ENCODE measurements at places on chromosomes 6 and 20. TPM values are rescaled to one million over a fixed set of nuclear protein-coding genes. Genes with fewer than 3 reads are reported as not detected.
A peak's percentile ranks its signal among the peaks of the same experiment; 100 is the strongest.

- H3K27ac ChIP-seq, result no peak overlapping the region
- H3K4me3 ChIP-seq, result no peak overlapping the region
- H3K36me3 ChIP-seq, result no peaks in the 10 kb centered on the region
- DNase-seq, result no peak
- no peaks in the 10 kb centered on the region for H3K27me3 ChIP-seq
- no peaks in the 10 kb centered on the region for H3K4me1 ChIP-seq
Observed at GRCh38 chr6:364609-365540, 26.7 kb upstream of the IRF4 start.

DNA sequence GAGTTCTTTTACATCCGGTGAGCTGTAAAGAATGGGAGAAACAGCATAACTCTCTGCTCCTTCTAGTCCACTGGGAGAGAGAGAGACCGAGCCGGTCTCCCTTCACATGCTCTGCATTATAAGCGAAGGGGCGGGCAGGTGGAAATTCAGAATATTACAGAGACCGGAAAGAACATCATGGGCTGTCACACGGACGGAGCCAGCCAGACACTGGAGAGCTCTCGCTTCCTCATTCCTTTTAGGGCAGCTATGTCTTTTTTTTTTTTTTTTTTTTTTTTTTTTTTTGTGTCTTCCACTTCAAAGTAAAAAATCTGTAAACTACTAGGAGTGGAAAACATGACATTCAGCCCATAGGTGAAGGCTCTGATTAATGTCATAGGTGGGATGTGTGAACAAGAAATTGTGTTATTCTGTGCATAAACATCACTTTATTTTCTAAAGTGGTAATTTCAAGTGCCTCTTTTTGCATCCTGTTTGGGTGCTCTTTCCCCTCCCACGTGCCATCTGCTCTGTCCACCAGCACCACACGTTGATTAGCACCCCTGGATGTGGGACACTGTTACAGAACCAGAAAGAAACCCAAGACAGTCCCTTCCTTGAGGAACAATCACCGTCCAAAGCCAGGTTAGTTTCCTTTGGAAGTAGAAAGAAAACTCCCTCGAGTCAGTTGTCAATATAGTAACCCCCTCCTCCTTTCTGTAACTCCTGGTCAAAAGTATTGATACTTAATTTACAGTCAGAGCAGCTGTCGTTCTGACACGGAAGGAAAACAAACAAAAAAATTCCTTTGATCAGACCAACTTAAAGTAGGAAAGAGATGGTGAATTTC is at the start of gene TAGAP:
Gene TAGAP (minus strand): TSS at position 93 of the 829 bp plus-strand sequence. CDS start 845 bp downstream, outside the sequence.
- H3K4me3 ChIP-seq, result peak within 1 kb of the TSS; percentile 25
- H3K4me1 ChIP-seq, result peaks cover 8% of the 10 kb centered on the region
- no peaks in the 10 kb centered on the region for H3K36me3 ChIP-seq
- no peaks in the 10 kb centered on the region for H3K27me3 ChIP-seq

- H3K4me3 ChIP-seq, result no peak overlapping the region
- DNase-seq, result no peak
- no peaks in the 10 kb centered on the region for H3K27me3 ChIP-seq
Observed at GRCh38 chr20:10368702-10369041, 65.3 kb downstream of the MKKS start.

GRCh38 chr20:58891718-58892140 is 39.2 kb downstream of the GNAS start:
- DNase-seq, result peak; percentile 37
- H3K27ac ChIP-seq, result peak overlapping the region; percentile 100
- H3K27me3 ChIP-seq, result no peaks in the 10 kb centered on the region
- peaks cover 10% of the 10 kb centered on the region for H3K36me3 ChIP-seq
- peak overlapping the region; percentile 79 for H3K4me3 ChIP-seq

- no peaks in the 10 kb centered on the region for H3K36me3 ChIP-seq
- no peak overlapping the region for H3K27ac ChIP-seq
- peaks cover 4% of the 10 kb centered on the region for H3K4me1 ChIP-seq
- H3K27me3 ChIP-seq, result no peaks in the 10 kb centered on the region
- H3K4me3 ChIP-seq, result no peak overlapping the region
- no peak for DNase-seq
Observed at GRCh38 chr6:30533460-30534294, 22.6 kb downstream of the GNL1 start.

- H3K27ac ChIP-seq, result no peak overlapping the region
- no peaks in the 10 kb centered on the region for H3K4me1 ChIP-seq
- no peak overlapping the region for H3K4me3 ChIP-seq
- DNase-seq, result no peak
- H3K27me3 ChIP-seq, result no peaks in the 10 kb centered on the region
Observed at GRCh38 chr6:127219869-127220268, 46.8 kb upstream of the RNF146 start.

DNA sequence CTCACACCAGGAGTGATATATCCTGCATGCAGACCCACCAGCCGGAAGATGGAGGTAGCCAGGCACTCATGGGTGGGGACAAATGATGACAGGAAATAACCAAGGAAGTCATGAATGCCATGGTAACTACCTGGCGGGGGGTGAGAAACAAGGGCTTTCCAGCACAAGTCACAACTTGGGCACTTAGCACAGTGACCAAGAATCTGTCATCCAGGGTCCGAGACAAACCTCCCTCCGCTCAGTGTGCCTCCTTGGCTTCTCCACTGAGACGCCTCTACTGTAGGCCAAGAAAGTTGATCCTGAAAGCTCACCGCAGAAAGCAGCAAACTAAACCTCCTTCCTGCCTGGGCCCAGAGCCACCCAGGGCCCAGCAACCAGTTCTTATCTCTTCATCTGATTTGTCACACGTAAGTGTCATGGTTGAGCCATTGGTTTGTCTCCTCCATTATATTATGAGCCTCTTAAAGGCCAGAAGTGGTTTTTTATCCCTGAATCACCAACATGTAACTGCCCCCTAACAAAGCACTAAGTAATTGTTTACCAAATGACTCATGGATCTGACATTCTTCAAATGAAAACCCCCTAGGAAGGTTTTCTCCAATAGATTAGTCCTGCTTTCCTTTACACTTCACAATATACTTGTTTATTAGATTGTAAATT is 84.3 kb upstream of the TAB2 start:
- peaks cover 4% of the 10 kb centered on the region for H3K4me1 ChIP-seq
- no peaks in the 10 kb centered on the region for H3K27me3 ChIP-seq
- H3K36me3 ChIP-seq, result no peaks in the 10 kb centered on the region
- no peak for DNase-seq
- H3K27ac ChIP-seq, result no peak overlapping the region
- H3K4me3 ChIP-seq, result no peak overlapping the region

DNA sequence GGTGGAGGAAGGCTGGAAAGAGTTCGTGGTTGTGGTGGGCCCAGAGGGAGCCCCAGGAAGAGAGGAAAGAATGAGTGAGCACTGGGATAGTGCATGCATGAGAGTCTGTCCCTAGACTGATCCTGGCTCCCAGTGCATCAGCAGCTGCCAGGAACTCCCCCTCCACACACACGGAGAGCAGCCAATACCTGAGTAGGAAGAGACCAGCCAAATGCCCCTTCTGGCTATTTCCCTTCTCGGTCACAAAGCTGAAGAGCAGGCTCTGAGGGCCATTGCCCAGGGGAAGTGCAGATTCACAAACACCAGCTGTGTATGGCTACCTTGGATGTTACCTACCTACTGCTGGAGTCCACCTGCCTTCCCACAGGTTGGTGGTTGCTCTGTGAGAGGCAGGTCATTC is 45.1 kb downstream of the GABRR2 start:
- no peaks in the 10 kb centered on the region for H3K4me1 ChIP-seq
- no peaks in the 10 kb centered on the region for H3K36me3 ChIP-seq
- no peak overlapping the region for H3K27ac ChIP-seq
- H3K27me3 ChIP-seq, result no peaks in the 10 kb centered on the region

GRCh38 chr6:46948699-46949098 is 27.0 kb upstream of the ADGRF5 start:
- no peaks in the 10 kb centered on the region for H3K27me3 ChIP-seq
- H3K36me3 ChIP-seq, result no peaks in the 10 kb centered on the region
- H3K4me3 ChIP-seq, result no peak overlapping the region
- H3K27ac ChIP-seq, result no peak overlapping the region
- no peak for DNase-seq

- no peaks in the 10 kb centered on the region for H3K36me3 ChIP-seq
- H3K4me3 ChIP-seq, result no peak overlapping the region
- no peak for DNase-seq
- no peak overlapping the region for H3K27ac ChIP-seq
- H3K4me1 ChIP-seq, result no peaks in the 10 kb centered on the region
Observed at GRCh38 chr6:727856-728255, 34.9 kb upstream of the EXOC2 start.

- H3K27me3 ChIP-seq, result no peaks in the 10 kb centered on the region
- no peaks in the 10 kb centered on the region for H3K36me3 ChIP-seq
- DNase-seq, result peak; percentile 73
- no peaks in the 10 kb centered on the region for H3K4me1 ChIP-seq
- H3K27ac ChIP-seq, result no peak overlapping the region
Observed at GRCh38 chr6:10951675-10952282, 64.9 kb downstream of the SYCP2L start.

DNA sequence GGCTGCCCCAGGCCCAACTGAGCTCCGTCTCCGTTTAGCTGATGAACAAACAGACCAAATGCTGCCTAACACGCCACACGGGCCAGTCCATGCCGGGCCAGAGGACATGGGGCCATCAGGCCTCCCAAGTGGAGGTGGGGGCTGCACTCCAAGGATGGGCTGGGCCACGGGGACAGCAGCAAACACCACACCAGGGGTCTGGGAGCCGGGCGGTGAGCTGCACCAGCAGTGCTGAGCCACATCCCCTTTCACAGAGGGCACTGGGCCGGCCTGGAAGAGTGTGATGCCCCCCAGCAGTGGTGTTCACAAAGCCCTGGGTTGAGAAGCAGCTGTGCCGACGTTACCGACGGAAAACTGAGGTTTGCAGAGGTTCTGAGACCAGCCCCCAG is 2.7 kb downstream of the KCNQ2 start:
- H3K27me3 ChIP-seq, result peaks cover 69% of the 10 kb centered on the region
- no peak overlapping the region for H3K27ac ChIP-seq

- no peaks in the 10 kb centered on the region for H3K36me3 ChIP-seq
- H3K4me3 ChIP-seq, result no peak overlapping the region
- no peak overlapping the region for H3K27ac ChIP-seq
- no peaks in the 10 kb centered on the region for H3K27me3 ChIP-seq
- no peaks in the 10 kb centered on the region for H3K4me1 ChIP-seq
Observed at GRCh38 chr6:6495851-6496250, 92.7 kb upstream of the LY86 start.

GRCh38 chr6:45420083-45420908 is 42.6 kb upstream of the SUPT3H start:
- H3K27me3 ChIP-seq, result peaks cover 3% of the 10 kb centered on the region
- peak overlapping the region; percentile 29 for H3K4me3 ChIP-seq
- peak; percentile 54 for DNase-seq
- peak overlapping the region; percentile 55 for H3K27ac ChIP-seq

DNA sequence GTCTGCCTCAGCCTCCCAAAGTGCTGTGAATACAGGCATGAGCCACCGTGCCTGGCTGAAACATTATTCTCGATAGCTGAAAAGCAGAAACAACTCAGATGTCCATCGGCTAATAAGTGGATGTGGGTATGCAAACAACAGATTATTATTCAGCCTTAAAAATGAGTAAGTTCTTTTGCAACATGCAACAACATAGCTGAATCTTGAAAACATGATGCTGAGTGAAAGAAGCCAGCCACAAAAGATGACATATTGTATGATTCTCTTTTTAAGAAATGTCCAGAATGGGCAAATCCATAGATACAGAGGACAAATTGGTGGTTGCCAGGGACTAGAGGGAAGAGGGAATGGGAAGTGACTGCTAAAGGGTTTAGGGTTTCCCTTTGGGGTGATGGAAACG is 61.7 kb downstream of the RIOK1 start:
- H3K27ac ChIP-seq, result no peak overlapping the region
- no peak overlapping the region for H3K4me3 ChIP-seq
- no peaks in the 10 kb centered on the region for H3K36me3 ChIP-seq
- no peaks in the 10 kb centered on the region for H3K4me1 ChIP-seq
- DNase-seq, result no peak
- no peaks in the 10 kb centered on the region for H3K27me3 ChIP-seq

- peaks cover 45% of the 10 kb centered on the region for H3K4me1 ChIP-seq
- H3K36me3 ChIP-seq, result no peaks in the 10 kb centered on the region
- DNase-seq, result peak; percentile 73
- no peak overlapping the region for H3K4me3 ChIP-seq
- H3K27ac ChIP-seq, result no peak overlapping the region
Observed at GRCh38 chr6:43924222-43924702, 154.3 kb downstream of the VEGFA start.

GRCh38 chr6:38567436-38567835 is 72.3 kb downstream of the BTBD9 start:
- H3K4me1 ChIP-seq, result no peaks in the 10 kb centered on the region
- peak; percentile 82 for DNase-seq
- H3K4me3 ChIP-seq, result no peak overlapping the region
- no peak overlapping the region for H3K27ac ChIP-seq
- H3K27me3 ChIP-seq, result no peaks in the 10 kb centered on the region

GRCh38 chr6:161383951-161384350 is 110.1 kb upstream of the AGPAT4 start:
- no peak overlapping the region for H3K4me3 ChIP-seq
- no peak for DNase-seq
- H3K36me3 ChIP-seq, result no peaks in the 10 kb centered on the region
- no peaks in the 10 kb centered on the region for H3K27me3 ChIP-seq
- no peak overlapping the region for H3K27ac ChIP-seq
- peaks cover 11% of the 10 kb centered on the region for H3K4me1 ChIP-seq

GRCh38 chr6:83155794-83156193 is 37.3 kb downstream of the PGM3 start:
- no peak overlapping the region for H3K27ac ChIP-seq
- no peaks in the 10 kb centered on the region for H3K4me1 ChIP-seq
- no peaks in the 10 kb centered on the region for H3K27me3 ChIP-seq

GRCh38 chr6:141264101-141264500 is 868.6 kb upstream of the GJE1 start:
- no peak overlapping the region for H3K4me3 ChIP-seq
- H3K27me3 ChIP-seq, result no peaks in the 10 kb centered on the region
- DNase-seq, result no peak
- no peaks in the 10 kb centered on the region for H3K4me1 ChIP-seq
- no peaks in the 10 kb centered on the region for H3K36me3 ChIP-seq
- H3K27ac ChIP-seq, result no peak overlapping the region

GRCh38 chr6:12339808-12340487 is 49.8 kb downstream of the EDN1 start:
- H3K27ac ChIP-seq, result no peak overlapping the region
- no peak overlapping the region for H3K4me3 ChIP-seq
- H3K27me3 ChIP-seq, result no peaks in the 10 kb centered on the region
- H3K36me3 ChIP-seq, result no peaks in the 10 kb centered on the region
- no peak for DNase-seq

BHLHE23 gene
- 0.55 TPM for total RNA-seq

CASS4 gene
- not detected for total RNA-seq

GABRR1 gene
- not detected for total RNA-seq

LY6G6F gene
- not detected for total RNA-seq

EPPIN gene
- total RNA-seq, result not detected

CAPN11 gene
- not detected for total RNA-seq

SPEF1 gene
- total RNA-seq, result not detected

RBBP8NL gene
- not detected for total RNA-seq

ECT2L gene
- total RNA-seq, result not detected

CD24 gene
- 132 TPM for total RNA-seq

PPP1R3G gene
- total RNA-seq, result 1.3 TPM

RBM24 gene
- 2.3 TPM for total RNA-seq

PDE10A gene
- 3.5 TPM for total RNA-seq

All from stomach (tissue), 19 donors.